ENCODE measurements at places on chromosomes 7 and 10.

DNA sequence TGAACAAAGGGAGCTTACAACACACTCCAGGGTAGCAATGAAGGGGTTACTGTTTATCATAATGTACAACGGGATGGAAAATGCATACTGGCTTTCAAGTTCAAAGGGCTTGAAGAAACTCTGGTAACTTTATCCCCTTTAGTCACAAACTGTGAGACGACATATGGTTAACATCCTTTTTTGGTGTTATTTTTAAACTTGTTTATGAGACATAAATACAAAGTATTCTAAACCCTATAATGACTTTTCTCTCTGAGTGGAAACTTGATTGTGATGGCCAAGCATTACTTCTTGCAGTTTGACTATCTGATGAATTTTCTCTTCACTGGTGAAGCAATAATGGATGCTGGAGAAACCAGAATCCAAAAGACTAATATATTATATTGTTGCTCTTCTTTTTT, 62.0 kb upstream of the SEMA3A start:
- no peaks in the 10 kb centered on the region for H3K36me3 ChIP-seq
- no peak overlapping the region for H3K27ac ChIP-seq
- H3K4me1 ChIP-seq, result no peaks in the 10 kb centered on the region

GRCh38 chr10:124001391-124002148, 91.8 kb downstream of the CHST15 start:
- no peaks in the 10 kb centered on the region for H3K4me1 ChIP-seq
- H3K27me3 ChIP-seq, result no peaks in the 10 kb centered on the region
- no peak for DNase-seq
- no peak overlapping the region for H3K27ac ChIP-seq
- H3K4me3 ChIP-seq, result no peak overlapping the region

DNA sequence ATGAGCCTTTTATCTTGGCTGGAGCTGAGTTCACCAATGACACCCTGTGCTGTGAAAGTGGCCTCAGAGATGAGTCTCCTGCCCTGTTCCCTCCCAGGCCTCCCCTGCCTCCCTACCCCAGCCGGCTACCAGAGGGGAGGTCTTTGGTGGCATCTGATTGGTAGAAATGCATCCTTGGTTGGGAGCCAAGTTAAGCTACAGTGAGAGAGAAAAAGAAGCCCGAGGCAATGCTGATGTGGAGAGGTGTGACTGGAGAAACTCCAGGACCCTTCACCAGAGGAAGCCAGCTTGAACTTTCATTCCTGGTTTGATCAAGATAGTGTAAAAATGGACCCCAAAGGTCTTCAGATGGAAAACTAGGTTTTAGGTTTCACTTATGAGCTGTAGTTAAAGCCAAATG, 191.1 kb upstream of the TCF7L2 start:
- H3K4me3 ChIP-seq, result no peak overlapping the region
- no peaks in the 10 kb centered on the region for H3K36me3 ChIP-seq
- H3K27me3 ChIP-seq, result no peaks in the 10 kb centered on the region
- H3K27ac ChIP-seq, result no peak overlapping the region
- no peak for DNase-seq

DNA sequence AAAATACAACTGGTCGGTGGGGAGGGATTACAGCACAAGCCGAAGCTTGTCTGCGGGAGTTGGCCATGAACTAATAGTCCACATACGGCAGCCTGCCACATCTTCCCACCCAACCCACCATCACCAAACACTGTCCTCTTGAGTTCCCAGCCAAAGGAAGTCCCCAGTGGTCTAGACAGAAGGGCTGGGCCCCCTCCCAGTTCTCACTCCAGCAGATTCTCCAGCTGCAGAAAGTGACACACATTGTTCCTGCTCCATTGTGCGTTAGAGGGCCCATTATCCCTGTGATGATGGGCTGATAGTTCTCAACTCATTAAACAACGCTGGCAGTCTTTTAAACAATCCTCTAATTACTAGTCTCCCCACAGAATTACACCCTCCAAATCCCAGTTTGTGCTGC, 148.0 kb downstream of the FGFR2 start:
- no peak overlapping the region for H3K4me3 ChIP-seq
- H3K4me1 ChIP-seq, result no peaks in the 10 kb centered on the region
- no peak for DNase-seq
- no peaks in the 10 kb centered on the region for H3K36me3 ChIP-seq
- no peaks in the 10 kb centered on the region for H3K27me3 ChIP-seq

DNA sequence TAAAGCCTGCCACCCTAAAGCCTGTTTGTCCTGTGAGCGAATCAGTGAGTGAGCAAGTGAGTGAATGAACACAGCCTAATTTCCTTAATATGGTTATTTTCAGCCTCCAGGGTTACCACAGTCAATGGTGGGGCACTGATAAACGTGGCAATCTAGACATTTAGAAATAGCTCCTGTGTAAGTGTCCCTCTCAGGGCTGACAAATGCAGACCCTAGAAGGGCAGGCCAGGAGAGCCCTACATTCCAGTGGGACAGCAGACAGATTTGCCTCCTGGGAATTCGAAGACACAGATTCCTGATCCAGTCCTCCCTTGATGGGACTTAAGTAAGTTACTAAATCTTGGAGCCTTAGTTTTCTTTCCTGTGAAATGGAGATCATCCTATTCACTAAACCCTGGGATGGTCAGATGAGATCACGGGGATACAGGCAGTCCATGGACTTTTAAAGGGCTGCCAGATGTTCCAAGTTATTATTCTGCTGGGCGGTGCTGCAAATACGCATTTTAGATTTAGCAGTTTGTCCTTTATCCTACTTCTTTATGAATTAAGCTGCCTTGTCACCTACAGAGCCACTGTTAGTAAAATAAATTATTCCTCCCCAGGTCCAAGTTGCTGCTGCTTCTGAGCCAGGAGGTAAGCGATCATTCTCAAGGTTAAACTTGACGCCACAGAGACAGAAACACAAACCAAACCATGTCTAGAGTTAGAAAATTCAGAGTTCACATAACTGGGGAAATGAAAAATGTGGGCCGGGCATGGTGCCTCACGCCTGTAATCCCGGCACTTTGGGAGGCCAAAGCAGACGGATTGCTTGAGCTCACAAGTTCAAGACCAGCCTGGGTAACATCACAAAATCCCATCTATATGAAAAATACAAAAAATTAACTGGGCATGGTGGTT, 54.8 kb upstream of the TM9SF3 start:
- no peak overlapping the region for H3K4me3 ChIP-seq
- no peak overlapping the region for H3K27ac ChIP-seq
- no peaks in the 10 kb centered on the region for H3K4me1 ChIP-seq
- no peak for DNase-seq
- H3K36me3 ChIP-seq, result no peaks in the 10 kb centered on the region

All from thoracic aorta (tissue), 2 donors.